ENCODE measurements at places on chromosomes 13 and 19.

- no peak for DNase-seq
Measured at GRCh38 chr19:48636859-48637448, at the start of gene DBP. DBP (minus strand) TSS chr19:48637379; CDS start chr19:48636994, 385 bp downstream.

DNA sequence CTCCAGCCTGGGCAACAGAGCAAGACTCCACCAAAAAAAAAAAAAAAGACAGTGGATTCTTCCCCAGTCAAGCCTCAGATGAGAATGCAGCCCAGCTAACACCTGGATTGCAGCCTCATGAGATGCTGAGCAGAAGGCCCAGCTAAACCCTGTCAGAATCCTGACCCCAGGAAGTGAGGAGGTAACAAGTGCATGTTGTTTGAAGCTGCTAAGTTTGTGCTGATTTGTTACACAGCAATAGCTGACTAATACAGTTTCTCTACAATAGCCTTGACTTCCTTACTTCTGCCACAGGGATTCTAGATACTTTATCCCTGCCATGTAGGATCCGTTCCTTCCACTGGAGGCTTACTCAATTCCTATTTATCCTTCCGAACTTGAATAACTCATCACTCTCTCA lies 20.5 kb downstream of the TMPRSS9 start:
- no peak for DNase-seq

GRCh38 chr13:88031980-88032559 lies 360.9 kb downstream of the SLITRK5 start:
- DNase-seq, result no peak

DNA sequence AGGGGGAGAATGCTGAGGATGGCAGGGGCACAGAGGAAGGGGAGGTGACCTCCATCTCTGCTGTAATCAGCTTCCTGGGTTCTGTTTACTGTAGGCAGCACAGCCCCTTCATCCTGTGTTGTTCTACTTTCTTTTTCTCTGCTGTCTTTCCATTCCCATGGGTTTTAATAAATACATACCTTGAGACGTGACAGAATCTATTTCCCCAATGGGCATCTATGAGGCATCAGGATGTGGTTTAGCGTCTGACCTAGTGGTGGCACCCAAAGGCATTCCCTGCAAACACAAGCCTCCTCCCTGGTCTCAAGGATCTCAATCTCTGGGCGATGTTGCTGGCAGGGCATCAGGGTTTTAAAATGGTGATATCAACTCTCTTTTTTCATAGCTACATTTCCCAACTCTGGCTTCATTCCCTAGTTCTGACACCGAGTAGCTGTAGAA lies 60.8 kb downstream of the ALOX5AP start:
- peak; percentile 19 for DNase-seq

GRCh38 chr13:30354493-30355383 lies 47.4 kb upstream of the KATNAL1 start:
- DNase-seq, result no peak
